Chondrocyte (in vitro differentiated cells): ENCODE measurements at places on chromosomes 2 and 18.

- DNase-seq = no peak
Observed at GRCh38 chr2:134201533-134201932, 52.3 kb upstream of the MGAT5 start.

DNA sequence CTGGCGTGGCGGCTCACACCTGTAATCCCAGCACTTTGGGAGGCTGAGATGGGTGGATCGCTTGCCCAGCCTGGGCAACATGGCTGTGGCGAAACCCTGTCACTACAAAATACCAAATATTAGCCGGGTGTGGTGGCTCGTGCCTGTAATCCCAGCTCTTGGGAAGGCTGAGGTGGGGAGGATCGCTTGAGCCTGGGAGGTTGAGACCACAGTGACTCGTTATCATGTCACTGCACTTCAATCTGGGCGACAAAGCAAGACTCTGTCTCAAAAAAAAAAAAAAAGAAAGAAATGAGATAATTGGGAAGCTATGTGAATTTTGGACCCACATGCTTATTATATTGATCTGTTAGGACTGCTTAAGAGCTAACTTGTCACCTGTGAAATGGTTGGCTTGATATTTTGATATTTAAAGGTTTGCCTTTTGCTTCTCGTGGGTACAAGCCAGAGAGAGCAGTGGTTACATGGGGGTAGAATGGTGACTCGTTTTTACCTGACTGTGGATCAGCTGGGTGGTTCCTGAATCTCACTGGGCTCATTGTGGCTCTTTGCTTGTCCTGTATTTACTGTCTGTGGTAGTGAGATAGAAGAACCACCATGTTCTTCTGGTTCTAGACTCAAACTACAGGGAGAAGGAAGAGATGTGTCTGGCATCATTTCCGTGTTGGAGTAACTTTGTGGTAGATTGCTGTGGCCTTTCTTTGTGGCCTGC is 28.9 kb downstream of the ZNF532 start:
- no peak for DNase-seq

GRCh38 chr2:239539083-239539775 is 138.4 kb upstream of the HDAC4 start:
- DNase-seq = no peak

DNA sequence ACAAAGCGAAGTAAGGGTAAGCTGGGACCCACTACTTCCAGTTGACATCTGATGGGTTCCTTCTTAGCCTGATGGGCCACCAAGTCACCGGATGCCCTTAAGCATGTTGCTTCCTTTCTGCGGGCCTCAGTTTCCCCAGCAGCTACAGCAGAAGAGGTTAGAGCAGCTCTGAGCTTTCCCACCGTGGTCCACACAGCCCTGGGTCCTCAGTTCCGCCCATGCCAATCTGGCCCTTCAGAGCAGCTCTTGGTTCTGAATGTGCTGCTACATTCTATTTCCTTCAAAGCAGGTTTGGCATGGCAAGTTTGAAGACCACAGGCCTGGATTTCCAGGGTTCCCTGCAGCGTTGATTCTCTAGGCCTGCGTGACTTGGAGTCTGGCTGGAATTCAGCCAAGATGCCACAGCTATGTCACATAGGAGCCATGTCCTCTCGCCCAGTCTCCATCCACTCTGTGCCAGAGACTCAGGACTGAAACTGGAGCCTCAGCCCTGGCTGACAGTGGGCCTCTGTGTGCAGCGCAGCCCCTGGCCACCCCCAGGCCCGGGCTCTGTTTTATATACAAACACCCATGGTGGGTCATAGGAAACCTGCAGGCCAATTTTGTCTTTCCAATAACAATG is 79.6 kb downstream of the TFCP2L1 start:
- peak; percentile 46 for DNase-seq

DNA sequence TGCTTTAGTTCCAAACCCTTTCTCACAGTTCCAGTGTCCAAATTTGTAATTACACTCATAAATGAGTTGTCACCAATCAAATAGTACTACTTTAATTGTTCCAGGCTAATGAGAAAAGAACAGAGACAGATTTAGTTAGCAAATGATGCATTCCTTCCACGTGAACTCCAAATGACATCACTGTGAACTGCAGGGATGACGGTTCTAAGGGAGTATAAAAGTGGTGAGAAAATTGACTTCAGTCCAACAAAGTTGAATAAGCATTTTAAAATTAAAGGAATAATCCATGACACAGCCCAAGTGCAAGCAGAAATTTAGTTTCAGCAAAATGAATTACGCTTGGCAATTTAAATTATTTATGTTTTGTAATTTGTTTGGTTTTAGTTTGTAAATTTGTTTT is 102.0 kb upstream of the LRATD1 start:
- no peak for DNase-seq

GRCh38 chr2:111118481-111118980 is 2.2 kb upstream of the BCL2L11 start:
- DNase-seq = no peak

GRCh38 chr2:66569321-66569851 is 134.5 kb downstream of the MEIS1 start:
- DNase-seq = no peak

DNA sequence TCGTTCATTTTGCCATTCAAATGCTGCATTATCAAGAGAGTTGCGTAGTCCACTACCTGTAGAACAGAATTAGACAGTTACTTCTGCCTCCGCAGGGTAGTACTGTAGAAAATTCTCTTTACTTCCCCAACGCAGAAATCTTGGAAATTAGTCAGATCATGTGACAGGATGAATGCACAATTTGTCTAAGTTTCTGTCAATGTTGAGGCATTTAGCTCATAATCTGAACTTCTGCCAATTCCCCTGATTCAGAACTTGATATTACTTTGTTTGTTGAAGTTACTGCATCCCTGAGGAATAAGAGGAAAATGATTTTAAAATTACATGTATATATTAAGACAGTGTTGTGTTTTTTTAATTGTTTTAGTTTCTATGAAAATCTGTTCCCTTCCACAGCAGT is 83.4 kb downstream of the TTC27 start:
- DNase-seq = no peak

- DNase-seq = no peak
Observed at GRCh38 chr2:69053416-69053965, 40.5 kb downstream of the ANTXR1 start.

DNA sequence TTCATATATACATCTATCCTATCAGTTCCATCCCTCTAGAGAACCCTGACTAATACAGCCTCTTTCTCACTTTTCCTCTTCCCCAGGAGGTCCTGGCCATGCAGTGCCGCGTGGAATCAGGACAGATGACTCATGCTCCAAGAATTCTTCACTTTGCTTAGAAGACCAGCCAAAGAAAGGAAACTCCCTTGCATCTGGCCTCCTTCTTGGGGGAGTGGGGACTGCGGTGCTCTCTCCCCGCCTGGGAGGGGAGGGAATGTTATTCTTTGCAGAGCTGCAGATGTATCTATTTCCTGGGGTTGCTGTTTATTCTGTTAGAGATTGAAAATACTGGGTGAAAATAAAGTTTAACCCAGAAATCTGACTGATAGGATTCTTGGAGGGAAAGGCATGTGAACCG is 111.5 kb upstream of the SH3BP4 start:
- no peak for DNase-seq

DNA sequence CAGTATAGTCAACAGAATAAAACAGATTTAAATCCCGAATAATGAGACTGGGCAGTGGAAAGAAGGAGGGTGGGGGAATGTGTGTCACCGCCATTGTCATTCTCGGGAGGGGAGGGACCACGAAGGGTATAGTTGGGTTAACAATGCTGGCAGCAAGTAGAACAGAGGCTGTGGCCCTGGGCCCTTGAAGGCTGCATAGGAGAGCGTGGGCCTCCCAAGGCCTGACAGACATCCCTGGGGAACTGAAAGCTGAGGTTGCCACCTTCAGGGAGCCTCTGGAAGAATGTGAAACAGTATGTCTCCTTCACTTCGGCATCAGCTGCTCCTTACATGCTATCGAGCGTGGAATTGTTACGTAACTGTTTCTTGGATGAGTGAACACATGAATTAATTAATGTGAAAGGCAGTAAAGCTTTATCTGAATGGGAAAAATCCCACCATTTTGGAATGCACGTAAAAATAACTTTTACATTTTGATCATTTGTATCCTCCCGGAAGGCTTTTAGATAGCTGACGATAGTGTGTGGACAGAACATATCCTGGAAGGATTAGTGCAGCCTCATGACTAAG is 92.8 kb upstream of the TTC39C start:
- DNase-seq = no peak

DNA sequence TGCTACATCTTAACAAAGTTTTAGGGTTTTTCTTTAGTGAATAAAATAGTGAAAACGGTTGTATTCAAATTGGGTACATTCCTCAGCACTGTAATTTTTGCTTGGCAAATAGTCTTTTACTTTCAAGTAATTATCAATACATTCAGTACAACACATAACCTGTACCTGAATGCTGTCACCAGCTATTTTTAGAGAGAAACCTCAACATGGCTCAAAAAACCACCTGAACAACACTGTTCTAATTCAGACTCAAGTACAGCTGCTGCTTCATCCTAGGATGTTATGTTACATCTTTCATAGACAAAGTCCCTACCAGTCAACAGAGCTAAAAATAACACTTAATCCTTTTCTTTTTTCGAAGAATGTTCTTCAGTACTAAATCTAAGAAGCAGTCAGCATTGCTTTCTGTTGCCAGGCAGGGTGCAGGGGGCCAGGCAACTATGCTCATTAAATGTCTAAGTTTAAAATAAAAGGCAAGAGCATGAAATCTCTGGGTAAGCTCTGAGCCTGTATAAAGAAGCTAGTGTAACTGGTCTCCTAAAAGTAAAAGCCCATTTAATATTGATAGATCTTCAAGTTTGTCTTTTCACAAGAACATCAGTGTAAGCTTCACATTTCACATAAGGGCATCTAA is 20.5 kb downstream of the PDIA6 start:
- DNase-seq = no peak

DNA sequence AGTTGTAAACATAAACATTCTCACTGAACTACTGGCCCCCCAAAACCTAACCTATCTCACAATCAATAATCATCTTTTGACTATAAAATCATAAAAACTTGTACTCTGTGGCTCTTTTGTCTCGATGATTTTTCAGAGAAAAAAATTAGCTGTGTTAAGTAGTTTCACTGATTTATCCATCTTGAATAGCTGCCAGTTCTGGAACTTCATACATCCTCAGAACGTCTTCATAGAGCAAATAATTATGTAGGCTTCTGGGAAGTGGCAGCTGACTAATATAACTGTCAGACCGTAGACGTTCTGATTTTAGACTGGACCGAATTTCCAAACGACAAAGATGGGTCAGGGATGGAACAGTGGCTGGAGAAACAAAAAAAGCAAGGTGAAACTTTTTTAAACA is 97.3 kb upstream of the CHAC2 start:
- DNase-seq = no peak

DNA sequence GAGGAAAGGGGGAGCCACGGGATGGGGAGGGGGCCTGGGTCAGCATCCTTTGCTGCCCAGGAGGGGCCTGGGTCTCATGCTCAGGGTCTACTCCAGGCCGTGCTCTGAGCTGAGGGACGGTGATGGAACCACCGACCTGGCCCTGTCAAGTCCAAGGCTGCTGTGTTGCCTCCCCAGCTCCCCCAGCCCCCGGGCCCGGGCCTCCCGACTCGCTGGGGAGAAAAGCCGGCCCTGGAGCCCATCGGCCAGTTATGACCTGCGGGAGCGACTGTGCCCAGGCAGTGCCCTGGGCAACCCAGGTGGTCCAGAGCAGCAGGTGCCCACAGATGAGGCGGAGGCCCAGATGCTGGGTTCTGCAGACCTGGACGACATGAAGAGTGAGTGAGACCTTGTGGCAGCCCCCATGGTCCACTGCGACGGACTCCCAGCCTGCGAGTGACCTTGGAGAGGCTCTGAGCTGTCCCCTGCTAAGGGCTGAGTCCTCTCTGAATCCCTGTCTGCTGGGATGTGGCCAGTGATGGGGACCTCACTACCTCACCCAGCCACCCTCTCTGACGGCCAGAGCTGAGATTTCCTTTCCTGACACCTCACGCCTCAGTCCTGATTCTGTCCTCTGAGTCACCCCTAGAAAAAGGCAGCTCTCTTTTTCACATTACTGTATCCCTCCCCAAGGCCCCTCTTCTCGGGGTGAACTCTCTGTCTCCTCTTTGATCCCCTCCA is 2.7 kb downstream of the SLC4A3 start:
- DNase-seq = peak; percentile 90

- DNase-seq = peak; percentile 85
Observed at GRCh38 chr2:232478571-232479340, 8.9 kb downstream of the ECEL1 start.

GRCh38 chr2:12320027-12320734 is 396.6 kb upstream of the TRIB2 start:
- DNase-seq = no peak

- no peak for DNase-seq
Observed at GRCh38 chr2:67108231-67108630, 288.9 kb upstream of the ETAA1 start.

GRCh38 chr2:176177580-176178037 is 10.9 kb upstream of the HOXD1 start:
- DNase-seq = no peak

GRCh38 chr2:637406-637776 is 39.8 kb downstream of the TMEM18 start:
- peak; percentile 77 for DNase-seq

- no peak for DNase-seq
Observed at GRCh38 chr2:67037655-67038054, 359.5 kb upstream of the ETAA1 start.

GRCh38 chr2:126707941-126708340 is 52.0 kb downstream of the GYPC start:
- DNase-seq = no peak

DNA sequence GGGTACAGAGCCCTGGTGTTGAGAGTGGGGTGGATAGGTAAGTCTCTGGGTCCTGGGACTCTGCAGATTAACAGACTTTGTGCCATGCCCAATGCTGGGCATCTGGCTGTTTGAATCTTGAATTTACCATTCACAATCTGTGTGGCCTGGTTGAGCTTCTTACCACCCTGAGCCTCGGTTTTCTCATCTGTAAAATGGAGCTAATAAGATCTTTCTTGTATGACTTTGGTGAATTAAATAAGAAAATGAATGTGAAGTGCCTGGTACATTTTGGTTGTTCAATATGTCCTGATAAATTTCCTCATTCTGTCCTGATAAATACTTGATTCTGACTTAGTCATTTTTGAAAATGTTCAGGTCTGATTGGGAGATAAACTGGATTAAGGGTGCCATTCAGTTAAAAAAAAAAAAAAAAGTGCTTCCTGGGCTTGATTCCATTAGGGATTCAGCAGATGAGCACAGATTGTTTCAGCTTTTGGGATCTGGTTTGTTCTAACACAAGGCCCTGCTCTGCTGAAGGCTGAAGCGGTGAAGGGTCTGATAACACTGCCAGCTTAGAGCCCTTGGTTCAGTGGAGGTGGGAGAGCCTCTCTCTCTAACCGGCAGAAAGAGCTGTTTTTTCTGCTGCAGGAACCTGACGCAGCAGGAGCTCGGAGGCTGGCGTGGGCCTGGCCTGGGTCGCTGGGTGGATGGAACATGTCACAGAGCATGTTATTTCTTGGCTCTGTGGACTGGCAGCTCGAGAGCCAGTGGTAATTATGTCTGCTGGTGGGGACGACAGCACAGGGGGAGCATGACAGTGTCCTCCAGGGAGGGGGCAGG is 84.5 kb upstream of the MCFD2 start:
- no peak for DNase-seq

- DNase-seq = no peak
Observed at GRCh38 chr18:73535990-73536389, 611.6 kb downstream of the FBXO15 start.
